ENCODE measurements at places on chromosomes 11 and 22.

- DNase-seq = no peak
Measured at GRCh38 chr11:62242021-62242420, at the start of gene SCGB1D2. Gene SCGB1D2 (plus strand): TSS chr11:62242239. CDS start chr11:62242308, 69 bp downstream.

DNA sequence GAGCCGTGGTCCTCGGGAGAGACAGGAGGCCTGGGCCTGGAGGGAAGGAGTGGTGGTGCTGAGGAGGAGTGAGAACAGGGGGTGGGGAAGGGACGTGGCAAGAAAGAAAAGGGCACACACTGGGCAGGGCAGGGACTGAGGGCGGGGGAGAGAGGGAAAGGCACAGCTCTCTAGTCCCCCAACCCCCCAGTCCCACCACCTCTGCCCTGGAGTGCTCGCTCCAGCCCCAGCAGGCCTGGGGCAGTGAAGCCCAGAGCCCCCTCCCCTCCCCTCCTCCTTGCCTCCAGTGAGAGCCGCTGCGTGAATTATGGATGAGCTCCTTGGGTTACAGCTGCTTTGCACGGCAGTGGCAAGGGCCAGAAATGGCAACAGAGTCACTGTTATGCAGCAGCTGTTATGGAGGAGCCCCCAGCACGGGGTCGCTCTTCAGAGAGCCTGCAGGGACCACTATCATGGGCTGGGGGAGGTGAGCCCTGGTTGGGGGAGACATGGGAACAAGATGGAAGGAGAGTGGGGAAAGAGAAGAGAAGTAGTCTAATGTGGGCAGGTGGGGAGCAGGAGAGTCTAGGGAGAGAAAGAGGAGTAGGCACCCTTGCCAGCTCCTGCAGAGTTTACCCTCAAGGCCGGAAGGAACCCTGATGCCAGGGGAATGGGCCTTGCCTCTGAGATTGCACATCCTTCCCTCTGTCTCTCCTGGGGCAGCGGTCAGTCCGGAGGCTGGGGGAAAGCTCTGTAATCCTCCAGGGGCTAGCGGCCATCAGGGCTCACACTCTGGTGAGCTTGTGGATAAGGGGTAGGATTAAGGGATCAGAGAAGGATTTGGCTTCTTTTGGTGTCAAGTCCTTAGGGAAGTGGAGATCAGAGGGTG is 3.6 kb downstream of the RTN4RL2 start:
- DNase-seq = no peak

DNA sequence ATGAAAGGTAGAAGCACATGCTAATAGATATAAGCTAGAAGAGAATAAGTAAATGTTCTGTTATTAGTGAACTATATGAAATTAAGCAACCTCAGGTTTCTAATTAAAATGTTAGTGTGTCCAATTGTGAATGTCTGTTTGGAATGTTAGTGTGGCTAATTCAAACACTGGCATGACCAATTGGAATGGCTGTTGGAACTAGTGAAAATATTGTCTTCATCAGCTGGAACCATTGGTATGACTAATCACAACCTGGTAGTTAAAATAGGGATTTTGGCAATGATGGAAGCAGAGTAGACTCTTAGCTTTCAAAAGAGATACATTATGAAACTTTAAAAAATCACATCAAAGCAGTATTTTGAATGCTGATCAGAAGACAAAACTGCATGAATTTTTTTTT is 66.8 kb downstream of the CYB5R2 start:
- no peak for DNase-seq

DNA sequence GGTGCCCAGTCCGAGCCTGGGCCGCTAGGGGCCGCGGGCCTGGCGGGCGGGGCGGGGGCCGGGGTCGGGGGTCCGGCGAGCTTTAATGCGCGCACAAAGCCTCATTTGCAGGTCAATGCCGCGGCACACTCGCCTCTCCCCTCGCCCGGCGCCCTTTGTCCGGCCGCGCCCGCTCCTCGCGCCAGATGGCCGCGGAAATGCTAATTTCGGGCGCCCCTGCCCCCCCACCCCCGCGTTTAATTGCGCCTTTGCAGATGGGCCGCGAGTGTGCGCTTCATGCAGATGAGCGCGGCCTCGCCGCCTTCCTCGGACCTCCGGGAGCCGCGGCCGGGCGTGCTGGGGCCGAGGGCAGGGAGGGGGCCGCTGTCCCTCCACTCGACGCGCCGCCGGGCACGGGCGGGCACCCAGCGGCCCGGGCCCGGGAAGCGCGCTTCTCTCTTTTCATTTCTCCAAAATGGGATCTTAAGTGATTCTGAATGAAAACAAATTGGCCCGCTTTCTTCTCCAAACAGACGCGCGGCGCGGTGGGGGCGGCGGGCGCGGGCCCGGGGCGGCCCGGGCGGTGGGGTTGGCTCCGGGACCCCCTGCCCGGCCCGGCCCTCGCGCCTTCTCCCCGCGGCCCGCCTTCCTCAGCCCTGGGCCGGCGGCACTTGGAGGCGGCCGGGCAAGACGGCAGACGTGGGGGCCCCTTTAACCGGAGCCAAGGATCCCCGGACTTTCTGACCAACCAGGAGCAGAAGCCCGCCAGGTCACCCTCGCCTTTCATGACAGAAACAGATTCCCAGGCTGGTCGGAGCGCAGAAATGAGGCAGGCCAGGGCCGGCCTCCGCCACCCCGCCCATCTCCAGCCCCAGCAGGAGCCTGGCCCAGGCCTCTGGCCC is 22.9 kb downstream of the CDKN1C start:
- no peak for DNase-seq

- no peak for DNase-seq
Measured at GRCh38 chr11:65576867-65577755, 1.3 kb downstream of the EHBP1L1 start.

DNA sequence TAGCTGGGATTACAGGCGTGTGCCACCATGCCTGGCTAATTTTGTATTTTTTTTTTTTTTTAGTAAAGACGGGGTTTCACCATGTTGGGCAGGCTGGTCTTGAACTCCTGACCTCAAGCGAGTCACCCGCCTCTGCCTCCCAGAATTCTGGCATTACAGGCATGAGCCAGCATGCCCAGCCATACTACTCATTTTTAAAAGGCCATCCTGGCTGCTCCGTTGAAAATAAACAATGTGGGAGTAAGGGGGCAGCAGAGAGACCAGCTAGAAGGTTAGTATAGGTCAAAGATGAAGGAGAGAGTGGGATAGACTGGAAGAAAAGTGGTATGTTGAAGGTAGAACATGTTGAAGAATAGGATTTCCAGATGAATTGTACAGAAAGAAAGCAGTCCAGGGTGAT is 17.6 kb upstream of the LIN7C start:
- DNase-seq = no peak

- no peak for DNase-seq
Measured at GRCh38 chr11:87832211-87832610, 343.0 kb downstream of the RAB38 start.

GRCh38 chr11:5234381-5234834 is at the start of gene HBD:
Gene HBD (minus strand): TSS chr11:5234483. CDS start chr11:5234433, 50 bp downstream.
- DNase-seq = no peak

DNA sequence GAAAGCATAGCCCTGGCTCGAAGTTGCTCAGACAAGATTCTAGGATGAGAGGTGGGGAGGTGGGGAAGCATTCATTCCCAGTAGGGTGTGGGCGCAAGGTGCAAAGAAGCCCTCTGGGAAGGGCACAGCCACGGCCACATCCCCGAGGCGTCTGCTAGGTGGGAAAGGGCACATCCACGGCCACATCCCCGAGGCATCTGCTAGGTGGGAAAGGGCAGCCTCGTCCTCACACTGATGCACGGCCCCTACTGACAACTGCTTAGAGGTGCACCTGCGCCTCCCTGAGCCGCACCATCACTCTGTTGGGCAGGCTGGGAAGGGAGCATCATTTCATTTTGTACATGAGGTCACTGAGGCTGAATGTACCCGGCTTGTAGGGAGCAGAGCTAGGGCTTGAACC is 94.6 kb upstream of the PITPNB start:
- no peak for DNase-seq

- no peak for DNase-seq
Measured at GRCh38 chr11:26958702-26959049, 35.2 kb upstream of the FIBIN start.

DNA sequence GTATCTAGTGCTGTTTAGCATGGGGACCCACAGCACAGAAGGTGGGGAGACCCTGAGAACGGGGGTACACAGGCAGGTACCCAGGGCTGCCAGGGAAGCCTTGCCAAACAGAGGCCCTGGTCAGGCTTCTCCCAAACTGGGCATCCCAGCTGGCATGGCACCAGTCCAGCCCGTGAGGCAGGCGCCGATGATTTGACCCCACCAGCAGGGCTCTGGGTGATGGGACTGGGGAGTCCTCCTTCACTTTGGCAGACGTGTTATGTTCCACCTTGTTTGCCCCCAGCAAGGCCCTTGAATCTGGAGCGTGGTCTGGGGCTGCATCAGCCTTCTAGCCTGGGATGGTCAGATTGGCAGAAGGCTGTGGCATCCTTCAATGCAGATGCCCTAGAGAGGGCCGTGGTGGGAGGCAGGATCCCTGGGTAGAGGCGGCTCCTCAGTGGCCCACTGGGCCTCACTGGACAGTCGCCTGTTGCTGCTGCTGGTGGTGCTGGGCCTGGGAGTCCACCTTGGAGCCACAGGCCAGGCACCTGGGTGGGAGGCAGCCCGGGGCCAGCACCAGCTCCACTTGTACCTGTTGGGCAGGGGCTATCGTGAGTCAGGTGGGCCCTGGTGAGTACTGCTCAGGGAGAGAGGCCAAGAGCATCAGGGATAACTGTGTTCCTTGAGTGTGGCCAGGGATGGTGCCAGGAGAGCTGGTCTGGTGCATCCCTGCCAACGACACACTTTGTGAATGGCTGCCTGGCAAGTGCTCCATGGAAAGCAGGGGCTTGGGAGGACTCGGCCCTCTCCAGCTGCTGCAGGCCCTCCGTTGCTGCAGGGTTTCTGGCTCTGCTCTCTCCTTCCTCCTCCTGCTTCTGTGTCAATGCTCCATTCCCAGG is 3.3 kb downstream of the ADORA2A start:
- no peak for DNase-seq

DNA sequence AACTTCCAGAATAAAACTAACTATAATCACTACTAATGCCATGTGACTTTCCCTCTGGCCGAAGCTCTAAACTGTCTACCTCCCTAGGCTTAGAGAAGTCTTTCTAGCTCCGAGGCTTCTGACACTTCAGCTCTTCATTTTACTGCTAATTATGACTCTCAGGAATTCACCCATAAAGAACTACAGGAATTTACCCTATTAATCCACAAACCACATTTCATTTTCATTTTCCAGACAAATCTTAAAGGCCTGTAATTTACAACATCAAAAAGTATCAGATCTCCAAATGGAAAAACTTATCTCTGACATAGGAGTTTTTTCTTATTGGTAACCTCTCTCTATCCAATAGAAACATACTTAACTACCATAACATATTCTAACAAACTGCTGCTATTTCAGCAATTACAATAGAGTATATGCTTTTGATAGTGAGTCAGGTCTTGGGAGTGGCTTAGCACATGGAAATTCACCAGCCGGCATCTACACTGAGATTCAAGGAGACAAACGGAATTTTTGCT is 33.4 kb downstream of the MRTFA start:
- DNase-seq = no peak

DNA sequence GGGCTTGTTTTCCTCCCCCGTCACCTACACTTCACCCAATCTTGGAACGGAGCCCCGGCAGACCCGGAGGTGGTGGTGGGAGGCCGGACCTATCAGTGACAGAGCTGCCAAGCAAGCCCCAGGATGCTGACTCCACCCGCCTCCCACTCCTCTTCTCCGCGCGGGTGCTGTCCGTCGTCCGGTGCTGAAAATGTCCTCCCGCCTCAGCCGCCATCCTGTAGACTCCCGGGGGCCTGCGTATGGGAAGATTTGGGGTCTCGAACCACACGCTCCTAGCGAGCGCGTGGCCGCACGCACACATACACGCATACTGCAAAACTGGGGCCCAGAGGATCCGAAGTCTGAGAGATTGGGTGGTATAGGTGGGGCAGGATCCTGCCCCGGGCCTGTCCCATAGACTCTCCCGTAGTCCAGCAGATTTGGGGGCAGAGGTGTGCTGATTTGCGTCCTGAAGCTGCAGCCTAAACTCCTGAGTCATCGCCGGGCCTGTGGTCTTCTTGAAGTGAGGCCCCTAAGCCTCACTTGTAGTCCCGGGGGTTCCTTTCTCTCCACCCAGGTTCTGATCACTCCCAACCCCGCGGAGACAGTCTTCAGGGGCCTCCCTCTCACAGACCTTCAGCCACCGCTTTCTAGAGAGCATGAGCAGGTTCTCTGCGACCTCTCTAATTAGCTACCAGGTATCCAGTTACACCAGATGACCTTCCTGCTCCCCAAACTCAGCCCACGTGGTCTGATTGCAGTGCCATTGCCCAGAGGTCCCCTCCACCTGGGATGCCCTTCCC is 796 bp upstream of the YIF1A start:
- DNase-seq = peak; percentile 76

DNA sequence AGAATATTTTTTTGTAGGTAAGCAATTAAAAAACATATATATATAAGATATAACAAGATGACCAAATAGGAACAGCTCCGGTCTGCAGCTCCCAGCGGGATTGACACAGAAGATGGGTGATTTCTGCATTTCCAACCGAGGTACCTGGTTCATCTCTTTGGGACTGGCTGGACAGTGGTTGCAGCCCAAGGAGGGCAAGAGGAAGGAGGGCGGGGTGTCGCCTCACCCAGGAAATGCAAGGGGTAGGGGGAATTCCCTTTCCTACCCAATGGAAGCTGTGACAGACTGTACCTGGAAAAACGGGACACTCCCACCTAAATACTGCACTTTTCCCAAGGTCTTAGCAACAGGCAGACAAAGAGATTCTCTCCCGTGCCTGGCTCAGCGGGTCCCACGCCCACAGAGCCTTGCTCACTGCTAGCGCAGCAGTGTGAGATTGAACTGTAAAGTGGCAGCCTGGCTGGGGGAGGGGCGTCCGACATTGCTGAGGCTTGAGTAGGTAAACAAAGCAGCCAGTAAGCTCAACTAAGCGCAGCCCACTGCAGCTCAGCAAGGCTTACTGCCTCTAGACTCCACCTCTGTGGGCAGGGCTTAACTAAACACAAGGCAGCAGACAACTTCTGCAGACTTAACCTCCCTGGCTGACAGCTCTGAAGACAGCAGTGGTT is 163.8 kb downstream of the CWF19L2 start:
- DNase-seq = no peak

GRCh38 chr11:11036848-11037732 is 179.2 kb upstream of the ZBED5 start:
- DNase-seq = peak; percentile 2

- no peak for DNase-seq
Measured at GRCh38 chr11:12512132-12512531, 134.8 kb downstream of the PARVA start.

- no peak for DNase-seq
Measured at GRCh38 chr11:3950996-3951660, 95.7 kb downstream of the STIM1 start.

DNA sequence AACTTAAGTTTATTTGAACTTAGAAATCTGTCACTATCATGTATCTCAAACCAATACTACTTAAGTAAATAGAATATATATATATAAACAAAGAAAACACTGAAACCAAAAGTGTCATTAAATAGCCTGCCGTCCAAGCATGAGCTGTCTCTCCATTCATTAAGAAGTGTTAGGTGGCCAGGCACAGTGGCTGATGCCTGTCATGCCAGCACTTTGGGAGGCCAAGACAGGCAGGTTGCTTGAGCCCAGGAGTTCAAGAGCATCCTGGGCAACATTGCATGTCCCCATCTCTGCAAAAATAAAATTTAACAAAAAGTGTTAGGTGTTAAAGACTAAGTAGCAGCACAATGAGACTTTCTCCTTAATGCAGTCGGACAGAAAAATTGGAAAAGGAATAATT is 14.0 kb downstream of the CD6 start:
- no peak for DNase-seq

Measured in effector CD8-positive, alpha-beta T cell (primary cell).